ENCODE measurements at places on chromosomes 7 and 10.
A peak's percentile ranks its signal among the peaks of the same experiment; 100 is the strongest.

DNA sequence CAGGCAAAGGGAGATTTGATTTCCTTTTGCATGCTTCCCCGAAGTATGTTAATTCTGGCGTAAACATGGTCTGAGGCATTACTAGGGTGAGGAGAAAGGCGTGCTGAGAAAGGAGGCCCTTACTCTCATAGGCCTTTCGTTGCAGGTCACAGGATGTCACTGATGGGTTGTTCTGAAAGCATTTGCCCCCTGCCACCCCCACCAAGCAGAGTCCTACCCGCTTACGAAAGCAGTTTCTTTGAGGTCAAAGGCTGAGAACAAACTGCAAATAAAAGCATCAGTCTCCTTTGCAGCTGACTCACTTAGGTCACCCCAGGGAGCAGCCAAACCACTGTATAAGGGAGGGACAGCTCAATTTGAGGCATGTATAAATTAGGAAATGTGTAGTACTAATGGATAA, 57.1 kb downstream of the BPGM start:
- DNase-seq = peak; percentile 90

DNA sequence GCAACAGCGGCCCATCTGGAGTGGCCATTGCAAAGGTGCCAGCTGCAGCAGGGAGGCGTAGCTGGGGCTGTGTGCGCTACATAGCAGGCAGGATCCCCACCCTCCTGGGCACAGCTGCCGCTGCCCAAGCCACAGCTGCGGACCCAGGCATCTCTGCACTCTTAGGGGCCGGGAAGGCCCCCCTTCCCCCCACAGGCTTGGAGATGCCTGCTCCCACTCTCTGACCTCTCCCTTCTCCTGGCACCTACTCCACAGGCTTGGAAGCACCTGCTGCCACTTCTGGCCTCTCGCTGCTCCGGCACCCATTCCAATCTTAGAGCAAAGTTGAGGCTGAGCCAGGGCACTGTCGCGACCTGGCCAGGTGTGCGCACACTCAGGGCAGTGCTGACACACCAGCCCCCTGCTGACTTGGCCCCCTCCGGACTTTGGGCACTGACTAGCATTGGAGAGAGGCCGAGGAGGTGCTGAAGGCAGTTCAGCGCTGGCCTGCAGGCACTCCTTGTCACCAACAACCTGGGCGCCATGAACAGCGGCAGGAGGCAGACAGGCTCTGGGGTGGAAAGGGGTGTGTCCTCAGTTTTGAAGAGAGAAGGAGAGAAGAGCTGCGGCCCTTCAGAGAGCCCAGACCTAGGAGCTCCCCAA, 18.4 kb downstream of the RBM48 start:
- DNase-seq = no peak

GRCh38 chr7:108604307-108605077, 34.8 kb downstream of the DNAJB9 start:
- no peak for DNase-seq

DNA sequence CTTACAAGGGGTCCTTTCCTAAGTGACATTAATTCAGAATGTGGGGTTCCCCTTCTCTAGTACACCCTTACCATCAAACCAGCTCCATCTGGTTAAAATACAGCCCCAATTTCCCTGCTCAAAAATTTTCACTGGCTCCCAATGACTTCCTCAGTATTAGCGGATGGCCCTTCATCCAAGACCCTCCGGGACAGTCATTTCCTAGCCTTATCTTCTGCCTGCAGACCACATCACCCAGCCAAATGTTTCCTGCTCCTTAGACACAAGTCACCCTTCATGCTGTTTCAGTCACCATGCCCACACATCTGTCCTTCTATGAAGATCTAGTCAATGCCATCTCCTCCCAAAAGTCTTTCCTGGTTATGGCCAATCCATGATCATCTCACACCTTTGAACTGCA, 45.2 kb downstream of the PARD3 start:
- no peak for DNase-seq

- DNase-seq = peak; percentile 56
Measured at GRCh38 chr7:50690541-50691011, 92.1 kb downstream of the GRB10 start.

GRCh38 chr7:12370249-12370648, 33.4 kb downstream of the VWDE start:
- DNase-seq = no peak

GRCh38 chr10:62534031-62534430, 159.9 kb downstream of the ZNF365 start:
- DNase-seq = no peak
